ENCODE measurements at places on chromosomes 11 and 22.

DNA sequence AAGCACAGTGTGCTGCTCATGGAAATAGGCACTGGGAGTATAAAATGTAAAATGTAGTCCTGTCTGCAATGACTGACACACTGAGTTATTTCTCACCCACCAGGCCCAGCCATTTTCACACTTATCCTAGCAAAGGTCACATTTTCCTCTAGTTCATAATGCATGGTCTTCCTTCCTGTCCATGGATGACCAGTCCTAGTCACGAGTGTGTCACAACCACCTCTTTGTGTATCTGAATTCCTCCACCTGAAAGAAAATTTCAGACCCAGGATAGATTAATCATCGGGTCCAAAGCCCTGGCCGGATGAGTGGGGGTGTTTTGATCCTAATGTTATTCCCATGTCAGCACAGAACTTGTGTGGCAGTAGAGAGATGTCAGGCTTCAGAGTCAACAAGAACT lies at the start of gene MRGPRX4:
TSS of gene MRGPRX4 (plus strand) at position 172 of the 400 bp plus-strand sequence. CDS start 420 bp downstream, outside the sequence.
- DNase-seq: no peak

DNA sequence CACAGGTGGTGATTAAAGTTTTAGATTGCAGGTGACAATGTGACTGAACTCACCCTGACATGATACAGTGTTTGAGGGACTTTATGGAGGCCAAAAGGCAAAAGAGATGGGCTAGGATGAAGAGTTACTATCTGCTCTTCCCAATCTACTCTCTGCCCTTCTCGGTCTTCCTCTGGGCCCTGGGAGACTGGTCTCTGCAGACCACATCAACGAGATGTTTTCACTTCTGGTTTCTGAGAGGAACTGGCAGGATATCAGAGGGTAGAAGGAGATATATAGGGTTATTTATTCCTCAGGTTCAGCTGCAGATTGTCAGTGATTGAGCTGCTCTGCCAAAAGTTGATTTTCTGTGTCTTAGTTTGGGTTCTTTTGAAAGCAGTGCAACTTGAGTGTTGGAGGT lies 32.4 kb upstream of the CD44 start:
- peak; percentile 29 for DNase-seq

DNA sequence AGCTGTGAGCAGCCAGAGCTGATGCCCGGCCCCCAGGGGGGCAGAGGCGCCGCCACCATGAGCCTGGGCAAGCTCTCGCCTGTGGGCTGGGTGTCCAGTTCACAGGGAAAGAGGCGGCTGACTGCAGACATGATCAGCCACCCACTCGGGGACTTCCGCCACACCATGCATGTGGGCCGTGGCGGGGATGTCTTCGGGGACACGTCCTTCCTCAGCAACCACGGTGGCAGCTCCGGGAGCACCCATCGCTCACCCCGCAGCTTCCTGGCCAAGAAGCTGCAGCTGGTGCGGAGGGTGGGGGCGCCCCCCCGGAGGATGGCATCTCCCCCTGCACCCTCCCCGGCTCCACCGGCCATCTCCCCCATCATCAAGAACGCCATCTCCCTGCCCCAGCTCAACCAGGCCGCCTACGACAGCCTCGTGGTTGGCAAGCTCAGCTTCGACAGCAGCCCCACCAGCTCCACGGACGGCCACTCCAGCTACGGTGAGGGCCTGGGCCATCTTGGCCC lies 6.1 kb downstream of the CDC42EP1 start:
- DNase-seq: peak; percentile 48

- no peak for DNase-seq
These were observed 1425.8 kb downstream of the TBC1D22A start for GRCh38 chr22:48188231-48188721.

DNA sequence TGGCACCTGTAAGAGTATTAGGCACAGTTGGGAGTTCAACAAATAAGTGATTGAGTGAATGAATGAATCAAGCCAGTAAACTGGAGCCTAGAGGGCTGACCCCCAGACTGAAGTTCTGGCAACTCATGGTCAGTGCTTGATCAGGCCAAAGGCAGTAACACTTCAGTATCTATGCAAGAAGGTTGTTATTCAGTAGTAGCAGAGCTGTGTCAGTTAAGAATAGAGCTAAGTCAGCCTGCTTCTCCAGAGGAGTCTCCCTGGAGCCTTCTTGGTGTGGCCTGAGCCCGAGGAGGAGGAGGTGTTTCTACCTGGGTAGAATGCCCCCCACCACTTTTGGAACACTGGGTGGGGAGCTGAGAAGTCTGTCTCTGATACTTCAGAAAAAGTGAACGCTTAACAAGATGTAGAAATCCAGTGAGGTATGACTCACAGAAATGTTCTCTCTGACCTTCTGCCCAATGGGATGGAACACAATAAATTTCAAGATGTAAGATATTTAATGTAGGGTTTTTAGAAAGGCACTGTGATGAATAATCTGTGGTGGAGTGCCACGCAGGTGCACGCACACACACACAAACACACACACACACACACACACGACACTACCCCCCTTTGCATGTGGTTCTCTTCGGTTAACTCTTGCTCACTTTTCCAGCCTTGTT lies 219.9 kb downstream of the HIPK3 start:
- DNase-seq: no peak

GRCh38 chr22:21038405-21038804 lies 6.0 kb upstream of the SLC7A4 start:
- no peak for DNase-seq

DNA sequence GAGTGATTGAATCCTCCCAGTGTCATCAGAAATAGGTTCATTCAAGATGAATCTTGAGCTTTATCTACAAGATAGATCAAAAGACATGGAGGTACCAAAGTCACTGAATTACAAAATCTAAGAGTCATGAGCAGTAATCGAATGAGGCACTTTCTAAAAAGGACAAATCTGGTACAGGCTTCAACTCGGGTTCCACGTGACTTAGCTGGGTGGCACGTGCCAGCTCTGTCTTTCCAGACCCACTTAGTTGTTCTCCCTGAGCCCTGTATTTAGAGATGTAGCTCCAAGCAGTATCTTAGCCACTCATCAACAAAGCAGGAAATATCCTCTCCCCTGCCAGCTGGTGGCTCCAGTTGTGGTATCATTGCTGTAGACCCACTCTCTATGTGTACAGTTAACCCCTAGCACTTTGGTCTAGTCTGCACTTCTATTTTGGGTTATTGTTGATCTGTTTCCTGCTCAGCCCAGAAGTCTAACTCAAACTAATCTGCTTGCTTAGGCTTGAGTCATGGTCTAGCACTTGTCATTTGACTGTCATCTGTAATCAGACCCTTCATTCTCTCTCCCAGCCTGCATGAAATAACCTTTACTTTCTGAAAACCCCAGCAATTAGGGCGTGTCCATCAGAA lies 528.7 kb downstream of the ETS1 start:
- no peak for DNase-seq

- DNase-seq: no peak
These were observed 1.7 kb upstream of the RAC2 start for GRCh38 chr22:37245740-37246139.

DNA sequence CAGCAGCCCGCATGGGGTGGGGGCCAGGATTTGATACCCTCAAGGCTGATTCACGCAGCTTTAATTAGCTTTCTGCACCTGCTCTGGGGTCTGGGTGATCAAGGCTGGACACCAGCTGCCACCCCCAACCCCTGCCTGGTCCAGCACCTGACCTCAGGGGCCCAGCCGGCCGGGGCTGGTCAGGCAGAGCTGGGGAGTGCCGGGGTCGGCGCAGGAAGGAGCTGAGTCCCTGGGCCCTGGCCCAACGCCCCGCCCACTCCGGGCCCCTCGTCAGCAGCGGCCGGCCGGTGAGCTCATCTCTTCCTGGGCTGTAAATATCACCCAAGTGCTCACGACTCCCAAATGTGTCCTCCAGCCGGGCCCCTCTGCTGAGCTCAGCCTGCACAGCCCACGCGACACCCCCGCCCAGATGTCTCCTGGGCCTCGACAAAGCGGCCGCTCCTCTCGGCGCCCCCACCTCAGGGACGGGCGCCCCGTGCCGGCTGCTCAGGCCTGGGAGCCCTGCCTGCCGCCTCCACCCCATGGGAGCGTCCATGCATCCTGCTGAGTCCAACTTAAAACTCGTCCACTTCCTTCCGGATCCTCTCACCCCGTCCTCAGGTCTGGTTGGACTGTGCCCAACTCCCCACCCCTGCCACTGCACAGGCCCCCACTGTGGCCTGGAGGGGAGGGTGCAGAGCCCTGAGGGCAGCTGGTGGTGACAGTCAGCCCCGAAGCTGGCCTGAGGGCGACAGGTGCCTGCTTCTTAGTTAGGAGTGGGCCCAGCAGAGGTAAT lies 29.0 kb downstream of the RTN4R start:
- no peak for DNase-seq

- no peak for DNase-seq
These were observed 163.8 kb downstream of the BRD1 start for GRCh38 chr22:49663823-49664222.

DNA sequence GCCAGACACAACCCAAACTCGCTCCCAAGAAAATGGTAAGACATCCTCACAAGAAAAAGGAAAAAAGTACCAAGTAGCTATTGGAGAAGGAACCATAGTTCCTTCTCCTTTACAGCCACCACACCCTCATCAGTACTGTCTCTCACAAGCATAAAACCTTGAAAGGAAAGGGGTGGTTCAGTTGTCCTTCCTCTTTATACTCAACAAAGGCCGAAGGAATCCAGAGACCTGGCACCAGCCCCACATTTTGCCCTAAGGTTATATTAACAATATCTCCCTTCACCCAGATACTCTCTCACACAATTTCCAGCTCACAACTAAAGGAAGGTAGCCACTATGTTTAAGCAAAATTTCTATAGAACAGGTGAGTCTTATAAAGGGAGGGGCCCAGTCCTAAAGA lies 8.5 kb downstream of the FHIP1B start:
- DNase-seq: no peak

All from stimulated activated naive CD4-positive, alpha-beta T cell (primary cell).